NCI-H774 (cell line): ENCODE measurements at places on chromosomes 7 and 10.
A peak's percentile ranks its signal among the peaks of the same experiment; 100 is the strongest.

DNA sequence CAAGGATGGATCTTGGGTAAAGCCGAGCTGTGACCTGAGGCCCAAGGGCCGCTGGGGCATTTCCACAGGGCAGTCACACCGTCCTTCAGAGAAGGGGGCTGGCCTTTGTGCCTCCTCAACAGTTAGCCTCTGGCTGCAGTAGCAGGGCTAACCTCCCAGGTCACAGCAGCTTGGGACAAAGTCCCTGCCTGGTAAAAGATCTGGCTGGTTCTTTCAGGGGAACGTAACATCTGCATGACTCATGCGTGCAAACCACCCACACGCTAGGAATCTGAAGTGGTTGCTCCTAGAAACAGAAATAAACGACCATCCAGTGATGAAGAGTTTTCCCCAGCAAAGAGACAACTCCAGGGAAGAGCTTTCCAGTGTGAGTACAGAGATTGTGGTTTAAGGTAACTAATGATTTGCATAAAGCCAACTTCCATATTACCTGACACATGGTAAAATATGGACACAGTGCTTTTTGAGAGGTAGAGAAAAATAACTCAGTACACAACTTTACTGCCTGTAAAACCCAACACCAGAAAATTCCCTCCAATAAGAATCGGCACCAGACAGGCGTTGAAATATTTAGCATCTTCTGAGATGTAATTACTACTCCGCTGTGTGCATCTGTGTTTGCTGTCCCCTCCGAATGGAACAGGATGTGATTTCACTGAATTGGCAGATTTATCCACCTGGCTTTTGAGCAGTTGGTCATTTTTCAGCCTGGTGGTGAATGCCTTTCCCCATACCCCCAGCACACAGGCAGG lies 84.9 kb upstream of the ADRB1 start:
- DNase-seq: peak; percentile 12

DNA sequence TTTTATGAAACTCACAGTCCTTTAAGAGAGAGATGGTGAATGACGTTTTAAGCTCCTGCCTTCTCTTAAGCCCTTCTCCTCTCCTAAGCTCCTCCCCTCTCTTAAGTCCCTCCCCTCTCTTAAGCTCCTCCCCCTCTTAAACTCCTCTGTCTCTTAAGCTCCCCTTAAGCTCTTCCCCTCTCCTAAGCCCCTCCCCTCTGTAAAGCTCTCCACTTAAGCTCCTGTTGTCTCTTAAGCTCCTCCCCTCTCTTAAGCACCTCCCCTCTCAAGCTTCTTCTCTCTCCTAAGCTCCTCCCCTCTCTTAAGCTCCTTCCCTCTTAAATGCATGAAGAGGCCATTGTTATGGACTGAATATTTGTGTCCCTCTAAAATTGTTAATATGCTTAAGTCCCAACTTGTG lies 1180.6 kb upstream of the AUTS2 start:
- DNase-seq: no peak

DNA sequence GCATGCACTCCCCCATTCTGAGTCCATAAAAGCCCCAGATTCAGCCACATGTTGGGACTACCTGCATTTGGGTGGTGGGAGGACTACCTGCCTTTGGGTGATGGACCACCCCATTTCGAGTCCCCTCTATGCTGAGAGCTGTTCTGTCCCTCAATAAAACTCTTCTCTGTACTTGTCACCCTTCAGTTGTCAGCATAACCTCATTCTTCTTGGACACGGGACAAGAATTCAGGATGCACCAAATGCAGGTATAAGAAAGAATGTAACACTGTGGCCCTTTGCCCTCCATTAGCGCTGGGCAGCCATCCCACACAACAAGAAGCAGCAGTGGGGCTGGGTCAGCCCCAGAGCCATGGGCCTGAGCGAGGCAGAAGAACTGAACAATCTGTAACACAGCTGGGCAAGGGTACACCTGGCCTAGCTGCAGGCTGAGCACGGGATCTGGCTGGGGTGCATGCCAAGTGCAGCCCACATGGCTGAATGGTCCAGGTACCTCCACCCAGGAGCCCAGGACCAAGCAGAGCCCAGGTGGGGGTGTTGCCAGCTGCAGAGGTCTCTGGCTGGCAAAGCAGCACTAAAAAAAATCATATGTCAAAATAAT lies 1344.3 kb upstream of the LRRTM3 start:
- no peak for DNase-seq

DNA sequence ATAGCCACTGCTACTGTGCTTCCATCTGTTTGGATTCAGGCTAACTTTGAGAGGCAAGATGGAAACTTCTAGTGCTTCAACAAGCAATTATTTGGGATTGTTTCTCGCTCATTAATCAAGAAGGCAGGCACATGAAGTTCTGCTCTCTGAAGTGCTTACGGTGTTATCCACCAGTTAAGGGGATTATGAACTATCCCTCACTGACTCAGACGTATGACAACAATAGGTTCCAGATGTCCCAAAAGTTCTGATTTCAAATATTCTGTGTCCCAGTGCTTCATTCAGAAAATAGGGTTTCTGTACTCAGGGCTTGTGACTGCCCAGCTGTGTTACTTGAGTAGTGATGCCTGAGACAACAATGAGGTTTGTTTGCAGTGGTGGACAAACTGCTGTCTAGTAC lies 81.0 kb downstream of the HACD1 start:
- no peak for DNase-seq

GRCh38 chr7:23594879-23595604 lies 2.1 kb upstream of the CCDC126 start:
- DNase-seq: no peak

DNA sequence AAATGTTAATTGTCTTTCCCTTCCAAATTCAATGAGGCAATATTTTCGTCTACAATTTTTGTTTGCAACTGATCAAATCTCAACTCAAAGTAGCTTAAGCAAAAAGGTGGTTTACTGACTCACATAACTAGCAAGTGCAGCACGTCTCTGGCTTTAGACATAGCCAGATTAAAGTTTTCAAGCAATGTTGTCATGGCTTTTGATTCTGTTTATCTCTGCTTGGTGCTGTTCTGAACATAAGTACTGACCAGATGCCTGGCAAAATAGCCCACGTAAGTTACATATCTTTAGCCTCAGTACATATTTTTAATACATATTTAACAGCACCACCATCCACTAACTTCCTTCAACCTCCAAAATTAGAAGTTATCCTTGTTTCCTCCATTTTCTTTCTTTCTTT lies 877.9 kb downstream of the KCNMA1 start:
- no peak for DNase-seq

DNA sequence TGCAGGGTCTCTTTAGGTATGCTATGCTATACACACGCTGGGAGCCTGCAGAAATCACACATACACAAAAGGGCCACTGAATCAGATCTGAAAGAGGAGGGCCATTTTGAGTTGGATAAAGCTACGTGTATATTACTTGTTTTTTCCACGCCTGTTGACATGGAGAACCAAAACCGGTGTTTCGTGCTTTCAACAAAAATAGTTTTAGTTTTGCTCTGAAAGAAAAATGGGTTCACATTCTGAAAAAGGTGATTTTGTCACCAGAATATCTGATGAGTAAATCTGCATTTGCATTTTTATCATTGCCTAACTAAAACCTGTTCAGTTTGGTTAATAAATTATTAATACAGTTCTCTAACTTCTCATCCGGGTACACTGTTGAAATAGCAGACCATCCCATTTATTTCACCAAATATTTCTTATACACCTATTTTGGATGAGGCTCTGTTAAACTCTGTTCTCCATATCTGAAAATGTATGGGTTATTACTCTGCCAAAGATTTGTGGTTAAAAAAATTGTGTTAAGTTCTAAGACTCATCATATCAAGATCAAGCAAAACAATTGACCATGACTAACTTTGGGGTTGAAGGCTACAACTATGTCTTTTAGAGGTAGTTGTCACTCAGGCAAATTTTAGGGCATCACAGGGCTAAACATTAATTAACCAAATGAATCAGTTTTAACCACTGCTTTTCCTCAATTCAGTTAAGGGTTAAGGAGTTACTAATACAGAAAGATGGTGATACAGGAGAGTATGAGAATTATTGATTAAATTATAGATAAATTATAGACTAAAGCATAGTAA lies 101.2 kb upstream of the RPA3 start:
- no peak for DNase-seq

- DNase-seq: no peak
These were observed 1.9 kb downstream of the PPP2R2D start for GRCh38 chr10:131902691-131903090.

- no peak for DNase-seq
These were observed 4.2 kb downstream of the PARP12 start for GRCh38 chr7:140058517-140058916.

GRCh38 chr7:105599551-105599950 lies 18.3 kb upstream of the EFCAB10 start:
- DNase-seq: no peak

DNA sequence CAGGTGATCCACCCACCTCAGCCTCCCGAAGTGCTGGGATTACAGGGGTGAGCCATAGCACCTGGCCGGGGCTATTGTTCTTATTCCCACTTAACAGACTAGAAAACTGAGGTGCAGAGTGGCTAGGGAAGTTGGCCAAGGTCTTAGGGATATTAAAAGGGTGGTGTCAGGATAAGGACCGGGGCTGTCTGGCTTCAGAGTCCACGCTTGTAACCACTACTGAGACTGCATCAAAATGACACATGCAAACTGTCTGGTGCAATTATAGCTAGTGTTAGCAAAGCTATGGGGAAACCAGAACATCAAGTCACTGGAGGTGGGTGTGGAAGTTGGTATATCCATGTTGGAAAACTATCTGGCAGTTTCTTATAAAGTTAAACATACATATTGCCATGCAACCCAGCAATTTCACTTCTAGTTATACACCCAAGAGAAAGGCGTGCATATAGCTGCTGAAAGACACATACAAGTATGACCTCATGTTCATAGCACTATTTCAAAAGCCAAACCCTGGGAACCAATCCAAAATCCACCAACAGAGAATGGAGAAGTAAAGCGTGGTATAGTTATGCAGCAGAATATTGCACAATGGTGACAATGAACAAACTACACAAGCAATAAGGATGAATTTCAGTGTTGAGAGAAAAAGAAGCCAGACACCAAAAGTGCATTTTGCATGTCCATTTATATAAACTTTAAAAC lies 33.9 kb upstream of the EEPD1 start:
- peak; percentile 43 for DNase-seq

DNA sequence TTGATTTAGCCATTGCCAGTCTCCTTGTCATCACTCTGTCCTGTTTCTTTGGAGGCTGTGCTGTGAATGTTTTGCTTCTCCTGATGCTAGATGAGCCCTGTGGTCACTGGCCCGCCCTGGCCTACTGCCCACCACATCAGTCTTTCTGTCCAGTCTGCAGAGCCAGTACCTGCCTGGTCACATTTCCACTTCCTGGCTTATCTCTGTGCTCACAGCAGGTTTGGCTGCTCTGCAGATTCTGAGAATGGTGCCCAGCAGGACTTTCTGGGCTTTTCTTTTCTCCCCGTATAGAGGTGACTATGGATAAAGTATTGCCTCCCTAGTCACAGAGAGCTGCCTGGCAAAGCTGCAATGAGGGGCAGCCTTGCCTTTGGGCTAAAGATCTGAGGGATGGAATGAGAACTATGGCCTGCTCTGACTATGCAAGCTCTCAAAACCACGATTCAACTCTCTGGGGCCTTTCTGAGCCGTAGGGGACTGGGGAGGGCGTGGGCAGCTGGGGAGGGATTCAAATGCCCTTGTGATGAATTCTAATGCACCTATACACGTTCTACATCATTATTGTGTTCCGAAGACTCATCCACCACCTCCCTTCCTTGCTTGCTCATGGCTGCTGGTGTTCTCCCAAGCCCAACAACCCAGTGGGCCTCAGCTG lies 410.4 kb upstream of the NPVF start:
- no peak for DNase-seq

DNA sequence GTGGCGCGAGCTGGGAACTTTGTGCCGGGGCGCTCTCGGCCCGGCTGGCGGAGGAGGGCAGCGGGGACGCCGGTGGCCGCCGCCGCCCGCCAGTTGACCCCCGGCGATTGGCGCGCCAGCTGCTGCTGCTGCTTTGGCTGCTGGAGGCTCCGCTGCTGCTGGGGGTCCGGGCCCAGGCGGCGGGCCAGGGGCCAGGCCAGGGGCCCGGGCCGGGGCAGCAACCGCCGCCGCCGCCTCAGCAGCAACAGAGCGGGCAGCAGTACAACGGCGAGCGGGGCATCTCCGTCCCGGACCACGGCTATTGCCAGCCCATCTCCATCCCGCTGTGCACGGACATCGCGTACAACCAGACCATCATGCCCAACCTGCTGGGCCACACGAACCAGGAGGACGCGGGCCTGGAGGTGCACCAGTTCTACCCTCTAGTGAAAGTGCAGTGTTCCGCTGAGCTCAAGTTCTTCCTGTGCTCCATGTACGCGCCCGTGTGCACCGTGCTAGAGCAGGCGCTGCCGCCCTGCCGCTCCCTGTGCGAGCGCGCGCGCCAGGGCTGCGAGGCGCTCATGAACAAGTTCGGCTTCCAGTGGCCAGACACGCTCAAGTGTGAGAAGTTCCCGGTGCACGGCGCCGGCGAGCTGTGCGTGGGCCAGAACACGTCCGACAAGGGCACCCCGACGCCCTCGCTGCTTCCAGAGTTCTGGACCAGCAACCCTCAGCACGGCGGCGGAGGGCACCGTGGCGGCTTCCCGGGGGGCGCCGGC lies 870 bp downstream of the FZD1 start:
- peak; percentile 44 for DNase-seq

DNA sequence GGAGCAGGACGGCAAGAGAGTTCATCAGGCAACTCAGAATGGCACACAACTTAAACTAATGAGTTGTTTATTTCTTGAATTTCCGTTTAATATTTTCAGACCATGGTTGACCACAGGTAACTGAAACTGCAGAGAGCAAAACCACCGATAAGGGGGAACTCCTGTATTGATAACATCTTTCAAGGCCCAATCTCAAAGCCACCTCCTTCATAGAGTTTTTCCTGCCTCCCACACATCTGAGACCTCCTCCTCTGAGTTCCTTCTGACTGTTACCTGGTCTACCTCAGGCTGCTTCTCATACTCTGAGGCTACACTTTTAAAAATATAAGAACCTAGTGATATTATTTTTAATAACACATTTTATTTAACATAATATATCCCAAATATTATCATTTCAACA lies 341.5 kb upstream of the NPVF start:
- no peak for DNase-seq

DNA sequence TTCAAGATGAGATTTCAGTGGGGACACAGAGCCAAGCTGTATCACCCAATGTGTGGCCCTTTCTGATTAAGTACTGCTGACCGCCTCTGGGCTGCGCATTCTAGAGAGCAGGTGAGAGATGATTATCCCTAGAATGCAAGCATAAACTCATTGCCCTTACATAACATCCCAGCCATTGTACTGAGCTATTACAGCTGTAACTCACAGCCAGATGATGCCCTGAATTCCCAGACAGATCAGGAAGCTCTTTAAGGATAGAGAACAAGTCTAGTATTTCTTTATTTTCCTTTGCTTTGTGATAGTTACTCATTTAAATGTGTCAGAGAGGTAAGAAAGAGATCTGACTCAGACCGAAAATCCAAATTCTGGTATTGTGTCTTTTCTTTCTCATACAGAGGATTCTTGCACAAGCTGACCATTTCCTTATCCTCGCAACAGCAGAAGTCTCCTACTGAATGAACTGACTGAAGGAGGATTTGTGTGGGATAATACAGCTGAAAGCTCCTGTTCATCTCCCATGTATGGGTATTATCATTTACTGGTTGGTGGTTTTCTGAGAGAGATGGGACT lies 58.4 kb downstream of the ZNF22 start:
- DNase-seq: no peak

GRCh38 chr10:102645388-102645740 lies 1.1 kb downstream of the TRIM8 start:
- DNase-seq: no peak
